ENCODE measurements at places on chromosomes 4 and X. TPM values are rescaled to one million over a fixed set of nuclear protein-coding genes. Genes with fewer than 3 reads are reported as not detected.

PRKG2 gene
- total RNA-seq: 20.3 TPM

ZBTB49 gene
- total RNA-seq: 2.5 TPM

CXCL11 gene
- total RNA-seq: not detected

CABS1 gene
- not detected for total RNA-seq

PAGE4 gene
- not detected for total RNA-seq

MAGEB17 gene
- 0.09 TPM for total RNA-seq

FAM184B gene
- not detected for total RNA-seq

ZNF185 gene
- total RNA-seq: 1.7 TPM

Data from bronchial smooth muscle cell (primary cell).